ENCODE measurements at places on chromosomes 5 and 9.

DNA sequence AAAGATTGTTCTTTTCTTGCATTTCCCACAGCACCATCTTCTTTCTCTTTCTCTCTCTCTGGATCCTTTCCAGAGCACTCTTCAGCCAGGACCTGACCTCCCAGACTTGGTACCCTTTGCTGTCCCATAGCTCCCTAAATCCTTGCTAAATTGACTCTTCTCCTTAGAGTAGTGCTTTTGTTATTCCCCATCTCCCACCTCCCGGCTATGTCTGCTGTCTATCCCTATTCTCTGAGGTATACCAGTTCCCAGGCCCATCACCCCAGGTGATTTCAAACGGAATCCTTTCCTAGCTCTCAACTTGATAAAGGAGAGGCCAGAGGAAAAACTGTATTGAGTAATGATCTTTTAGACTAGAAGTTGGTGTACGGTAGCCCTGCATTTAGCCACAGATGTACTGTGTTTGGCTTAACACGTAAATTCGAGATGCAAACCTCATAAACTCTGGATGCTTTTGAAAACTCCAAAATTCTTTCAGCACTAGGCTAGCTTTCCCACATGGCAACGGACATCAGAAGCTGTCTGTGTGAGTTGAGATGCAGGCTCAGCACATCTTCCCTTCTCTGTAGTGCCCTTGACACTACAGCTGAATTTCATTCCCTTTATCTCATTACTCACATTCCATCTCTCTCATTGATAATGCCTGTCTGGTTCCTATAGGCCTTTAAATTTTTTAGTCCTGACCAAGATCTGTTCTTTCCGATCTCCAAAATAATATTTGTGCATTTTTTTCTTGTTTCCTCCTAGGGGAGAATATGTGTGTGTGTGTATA lies 320.8 kb upstream of the ITGA1 start:
- DNase-seq: no peak

DNA sequence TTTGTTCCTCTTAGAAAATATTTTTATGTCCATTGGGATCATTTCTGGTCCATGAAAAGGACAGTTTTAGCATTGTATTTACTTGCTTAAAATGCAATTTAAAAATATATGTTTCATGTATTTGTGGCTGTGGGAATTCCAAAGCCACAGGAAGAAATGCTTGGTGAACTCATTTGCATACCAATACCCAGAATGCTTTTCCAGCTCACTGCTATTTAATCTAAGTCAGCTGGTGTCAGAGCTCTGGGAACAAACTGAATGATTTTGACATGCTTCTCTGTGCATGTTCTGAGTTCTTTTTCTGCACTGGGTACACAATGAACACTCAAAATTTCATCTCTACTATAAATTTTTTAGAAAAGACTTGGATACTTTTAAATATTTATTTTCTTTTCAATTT lies 482.8 kb upstream of the ARRDC3 start:
- DNase-seq: no peak

GRCh38 chr9:78406146-78406545 lies 109.2 kb downstream of the PSAT1 start:
- DNase-seq: no peak

DNA sequence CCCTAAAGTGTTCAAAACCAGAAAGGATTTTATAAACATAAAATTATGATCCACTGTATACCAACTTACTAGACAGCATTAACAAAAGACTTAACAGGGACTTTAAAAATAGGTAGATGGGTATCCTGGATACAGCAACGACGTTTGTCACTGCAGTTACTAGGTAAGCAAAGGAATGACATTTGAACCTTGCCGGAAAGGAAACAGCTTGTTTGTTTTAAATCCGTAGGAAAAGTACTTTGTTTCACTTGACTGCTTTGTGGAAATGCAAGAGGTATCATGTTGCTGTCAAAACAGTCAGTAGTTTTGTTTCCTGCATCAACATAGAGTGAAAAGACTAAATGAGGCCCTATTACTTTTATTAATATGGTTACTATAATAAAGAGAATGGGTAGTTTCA lies 122.9 kb downstream of the CDC42SE2 start:
- DNase-seq: peak; percentile 6

GRCh38 chr9:128394379-128395168 lies 23.4 kb downstream of the URM1 start:
- no peak for DNase-seq

DNA sequence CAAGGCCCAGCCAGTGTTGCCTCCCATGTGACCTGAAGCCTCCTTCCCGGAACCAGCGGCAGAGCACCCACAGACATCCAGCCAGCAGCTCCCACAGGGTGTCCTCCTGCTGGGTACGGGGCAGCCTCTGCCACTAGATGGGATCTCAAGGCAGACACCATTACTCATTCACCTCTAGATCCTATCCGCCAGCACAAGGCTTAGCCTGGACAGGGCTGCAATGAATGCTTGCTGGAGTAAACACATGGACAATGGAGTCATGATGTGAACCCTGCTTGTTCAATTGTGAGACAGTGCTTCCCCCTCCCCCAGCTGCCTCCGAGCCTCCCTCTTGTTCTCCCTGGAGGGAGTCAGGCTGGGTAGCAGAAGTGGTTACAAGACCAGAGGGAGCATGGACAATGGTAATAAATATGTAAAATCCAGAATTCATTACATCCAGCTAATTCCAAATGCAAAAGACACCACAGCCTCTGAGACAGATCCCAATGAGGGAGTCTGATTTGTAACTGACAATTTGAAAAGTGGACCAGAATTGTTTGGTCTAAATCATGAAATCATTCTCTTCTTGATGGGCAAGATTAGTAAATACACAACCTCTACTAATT lies 132.0 kb downstream of the CRB2 start:
- DNase-seq: no peak

DNA sequence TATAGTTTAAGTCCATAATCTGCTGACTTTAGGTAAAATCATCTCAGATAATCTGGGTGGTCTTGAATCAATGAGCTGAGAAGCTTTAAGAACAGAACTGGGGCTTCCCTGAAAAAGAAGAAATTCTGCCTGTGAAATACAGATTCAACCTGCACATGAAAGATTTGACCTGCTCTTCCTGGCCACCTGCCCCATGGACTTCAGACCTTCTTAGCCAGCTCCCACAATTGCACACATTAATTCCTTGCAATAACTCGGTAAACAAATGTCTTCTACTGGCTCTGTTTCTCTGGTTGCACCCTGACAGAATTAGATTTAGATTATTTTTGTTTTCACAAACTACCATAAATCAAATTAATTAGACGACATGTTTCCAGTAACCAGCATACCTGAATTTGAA lies 2117.9 kb upstream of the C9orf72 start:
- no peak for DNase-seq

DNA sequence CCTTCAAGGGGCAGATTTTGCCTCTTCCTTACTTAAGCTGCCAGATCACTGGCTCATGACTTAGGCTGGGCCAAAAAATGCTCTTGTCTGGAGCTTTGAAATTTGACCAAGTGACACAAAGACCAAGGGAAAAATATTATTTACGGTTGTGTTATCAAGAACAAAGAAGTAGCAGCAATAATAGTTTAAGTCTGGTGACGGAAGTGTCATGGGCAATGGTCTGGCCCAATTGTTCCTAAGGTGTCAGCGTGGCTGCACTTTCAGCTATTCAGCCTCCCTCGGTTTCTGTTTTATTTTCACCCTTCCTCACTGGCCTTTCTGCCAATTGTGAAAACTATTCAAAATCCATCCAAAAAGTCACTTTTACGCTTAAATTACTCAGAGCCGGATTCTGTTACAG lies 185.3 kb downstream of the CDH18 start:
- no peak for DNase-seq

Measured in NCI-H1436 (cell line).